Mesenteric fat pad (tissue), 1 donor: ENCODE measurements at places on chromosomes 1 and 21.

GRCh38 chr1:115364046-115364779 lies 26.2 kb upstream of the NGF start:
- no peak for DNase-seq

DNA sequence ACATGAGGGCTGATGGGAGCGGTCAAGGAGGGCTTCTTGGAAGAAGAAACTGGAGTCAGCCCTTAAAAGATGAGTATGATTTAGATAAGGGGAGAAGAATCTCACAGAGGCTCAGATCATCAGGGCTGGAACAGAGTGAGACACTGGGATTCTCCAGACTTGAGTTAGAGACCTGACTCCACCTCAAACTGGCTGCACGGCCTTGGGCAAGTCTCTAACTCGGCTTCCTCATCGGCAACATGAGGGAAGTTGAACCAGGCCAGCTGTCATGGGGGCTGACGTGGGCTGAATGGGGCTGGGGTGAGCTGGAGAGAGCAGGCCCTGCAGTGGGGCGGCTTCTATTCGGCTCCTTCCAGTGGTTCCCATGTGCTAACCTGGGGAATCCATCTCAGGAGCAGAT lies 2.5 kb downstream of the C1QC start:
- DNase-seq: no peak

GRCh38 chr1:159867664-159868026 lies 5.2 kb upstream of the VSIG8 start:
- peak; percentile 43 for DNase-seq

DNA sequence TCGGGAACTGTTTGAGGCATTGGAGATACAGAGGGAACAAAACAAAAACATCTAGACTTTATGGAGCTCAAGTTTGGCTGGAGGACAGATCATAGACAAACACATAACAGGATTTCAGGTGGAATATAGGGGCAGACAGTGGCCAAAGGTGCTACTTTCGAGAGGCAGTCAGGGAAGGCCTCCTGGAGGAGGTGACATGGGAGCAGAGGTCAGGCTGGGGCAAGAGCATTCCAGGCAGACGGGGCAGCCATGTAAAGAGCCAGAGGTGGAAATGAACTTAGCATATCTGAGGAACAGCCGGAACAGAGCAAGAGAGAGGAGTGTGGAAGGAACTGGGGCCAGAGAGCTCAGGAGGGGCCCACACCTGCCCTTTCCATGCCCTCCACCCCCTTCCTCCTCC lies 122.3 kb downstream of the DMRTB1 start:
- DNase-seq: peak; percentile 39

GRCh38 chr1:117069220-117069844 lies 9.2 kb downstream of the TTF2 start:
- no peak for DNase-seq

DNA sequence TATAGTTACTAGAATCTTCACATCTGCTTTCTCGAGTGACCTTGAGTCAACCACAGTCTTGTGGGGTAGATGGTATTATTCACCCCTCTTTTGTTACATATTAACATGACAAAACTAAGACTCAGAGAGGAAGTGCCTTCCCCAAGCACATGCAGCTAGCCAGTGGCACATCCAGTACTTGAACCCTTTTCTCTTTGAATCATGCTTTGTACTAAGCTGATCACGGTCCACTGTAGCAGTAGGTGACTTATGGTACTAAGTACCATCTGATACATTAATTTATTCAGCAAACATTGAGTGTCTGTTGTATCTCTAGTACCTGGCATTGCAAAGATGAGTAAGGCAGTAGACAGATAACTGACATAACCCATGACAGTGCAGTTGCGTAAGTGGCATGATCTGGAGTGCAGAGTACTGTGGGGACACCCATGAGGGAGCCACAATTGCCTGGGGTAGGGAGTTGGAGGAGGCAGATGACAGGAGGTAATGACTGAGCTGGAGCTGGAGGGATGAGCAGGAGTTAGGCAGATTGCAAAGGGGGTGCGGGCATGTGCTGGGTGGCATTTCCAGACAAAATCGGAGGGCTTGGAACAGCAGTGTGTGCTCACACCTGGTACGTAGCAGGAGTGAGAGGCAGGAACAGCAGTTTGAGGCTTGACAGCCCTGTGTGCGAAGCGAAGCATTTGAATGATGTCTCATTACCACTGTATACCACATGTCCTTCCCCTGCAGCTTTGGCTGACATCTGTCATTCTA lies 29.8 kb downstream of the UCK2 start:
- DNase-seq: no peak
